ENCODE measurements at places on chromosomes 3 and 15.

DNA sequence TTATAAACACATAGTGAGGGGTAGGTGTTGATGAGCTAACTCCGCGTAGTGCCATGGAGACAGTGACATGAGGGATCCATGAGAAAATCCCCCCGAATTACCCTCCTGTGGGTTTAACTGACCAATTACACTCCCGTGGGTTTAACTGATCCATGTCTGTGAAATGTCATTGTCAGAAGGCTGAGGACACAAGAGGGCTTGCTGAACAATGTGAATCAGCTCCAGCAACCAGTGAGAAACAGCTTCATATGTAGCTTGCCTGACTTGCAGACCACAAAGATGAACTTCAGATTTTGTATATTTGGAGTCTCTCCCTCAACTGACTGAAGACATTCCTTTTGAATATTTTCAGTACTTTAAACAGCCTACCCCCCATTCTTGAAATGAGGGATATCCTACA is 144.9 kb downstream of the FBN1 start:
- DNase-seq: no peak

DNA sequence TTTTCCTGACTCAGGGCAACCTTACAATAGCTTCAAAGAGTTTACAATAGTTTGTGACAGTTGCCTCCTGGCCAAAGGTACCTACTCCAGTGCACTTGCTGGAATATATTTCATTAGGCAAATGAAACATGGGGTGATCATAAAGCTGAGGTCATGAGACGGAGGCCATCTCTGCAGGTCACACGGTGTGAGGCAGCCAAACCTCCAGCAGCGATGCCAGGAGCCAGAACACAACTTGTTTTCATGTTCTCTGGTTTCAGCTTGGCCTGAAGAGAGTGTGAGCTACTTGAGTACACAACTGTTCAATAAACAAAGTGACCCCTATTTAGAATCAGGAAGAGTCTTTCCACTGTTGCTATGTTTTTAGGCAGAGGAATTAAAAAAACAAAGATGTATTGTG is 42.7 kb upstream of the PYGO1 start:
- DNase-seq: no peak

DNA sequence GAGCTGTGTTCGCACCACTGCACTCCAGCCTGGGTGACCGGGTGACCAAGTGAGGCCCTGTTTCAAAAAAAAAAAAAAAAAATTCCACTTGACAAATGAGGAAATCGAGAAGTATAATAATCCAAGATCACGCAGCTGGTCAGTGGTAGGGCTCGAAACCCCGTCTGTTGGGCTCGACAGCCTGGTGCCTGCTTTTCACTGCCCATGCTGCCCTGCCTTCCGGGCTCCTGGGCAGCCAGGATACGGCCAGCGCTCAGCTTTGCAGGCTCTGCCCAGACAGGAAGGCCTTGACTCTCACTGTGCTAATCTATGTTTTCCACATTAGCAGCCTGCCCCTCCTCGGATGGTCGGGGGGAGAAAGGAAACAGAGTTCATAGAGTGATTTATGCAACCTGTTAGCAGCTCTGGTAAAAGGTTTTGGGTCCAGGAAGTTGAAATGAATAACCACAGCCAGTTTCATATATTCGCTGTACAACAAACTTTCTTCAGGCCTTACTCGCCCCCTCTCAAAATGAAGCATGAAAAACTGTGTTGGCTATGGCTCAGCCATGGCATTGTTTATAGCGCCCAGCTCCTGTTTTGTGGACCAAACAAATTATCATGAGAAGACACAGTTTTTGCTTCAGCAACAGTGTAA is 108.8 kb downstream of the XXYLT1 start:
- DNase-seq: no peak

DNA sequence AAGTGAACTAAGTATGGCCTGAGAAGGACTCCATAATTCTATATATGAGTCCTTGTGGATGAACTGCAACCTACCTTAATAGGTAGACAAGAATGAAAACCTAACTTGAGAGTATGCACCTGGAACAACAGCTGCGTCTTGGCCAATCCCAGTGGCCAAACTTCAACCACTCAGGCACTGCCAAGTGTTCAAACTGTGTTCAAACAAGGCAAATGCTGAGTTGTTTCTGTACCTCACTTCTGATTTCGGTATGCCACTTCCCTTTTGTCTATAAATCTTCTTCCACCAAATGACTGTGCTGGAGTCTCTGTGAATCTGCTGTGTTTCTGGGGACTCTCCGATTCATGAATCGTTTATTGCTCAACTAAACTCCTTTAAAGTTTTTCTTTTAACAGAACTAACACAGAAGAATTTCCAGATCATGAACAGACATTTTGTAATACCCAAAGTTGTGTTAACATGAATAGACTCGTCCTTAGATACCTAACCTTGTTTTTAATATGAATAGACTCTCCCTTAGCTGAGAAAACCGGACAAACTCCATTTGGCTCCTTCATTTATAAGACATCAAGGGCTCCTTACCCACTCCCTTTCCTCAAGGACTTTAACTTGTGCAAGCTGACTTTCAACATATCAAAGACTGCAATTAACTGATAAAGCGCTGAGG is 4.1 kb downstream of the ZNF717 start:
- DNase-seq: no peak

- no peak for DNase-seq
These were observed 347.9 kb upstream of the ATP10A start for GRCh38 chr15:26210980-26211379.

- no peak for DNase-seq
These were observed 87.4 kb upstream of the MEX3B start for GRCh38 chr15:82133251-82133650.

DNA sequence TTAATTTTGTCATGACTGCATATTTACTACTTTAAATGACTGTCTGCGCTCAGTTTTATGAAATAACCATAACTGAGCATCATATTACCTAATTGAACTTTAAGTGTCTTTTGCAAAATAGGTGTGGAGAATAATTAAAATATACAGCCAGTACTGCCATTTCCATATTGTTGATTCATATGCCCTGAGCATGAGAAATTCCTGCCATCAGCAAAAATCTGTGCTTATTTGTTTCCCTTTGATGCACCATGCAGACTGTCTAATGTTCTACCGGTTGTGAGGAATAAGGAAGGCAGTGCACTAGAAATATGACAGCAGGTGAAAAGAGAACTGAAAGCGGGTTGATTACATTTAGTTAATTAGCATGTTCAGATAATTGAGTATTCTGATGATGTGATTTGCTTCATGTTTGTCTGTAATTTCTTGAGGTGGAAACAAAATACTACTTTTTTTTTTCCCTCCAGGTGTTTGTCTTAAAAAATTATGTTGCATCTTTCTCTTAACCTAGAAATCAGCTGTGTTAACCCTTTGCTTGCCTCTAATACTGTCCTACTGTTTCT is 229.4 kb upstream of the AZI2 start:
- no peak for DNase-seq

- DNase-seq: no peak
These were observed 59.7 kb upstream of the ROPN1 start for GRCh38 chr3:124051636-124052035.

- no peak for DNase-seq
These were observed 130.3 kb upstream of the ZPLD1 start for GRCh38 chr3:102304550-102304949.

GRCh38 chr3:129783470-129783869 is 110.0 kb downstream of the TMCC1 start:
- DNase-seq: no peak

DNA sequence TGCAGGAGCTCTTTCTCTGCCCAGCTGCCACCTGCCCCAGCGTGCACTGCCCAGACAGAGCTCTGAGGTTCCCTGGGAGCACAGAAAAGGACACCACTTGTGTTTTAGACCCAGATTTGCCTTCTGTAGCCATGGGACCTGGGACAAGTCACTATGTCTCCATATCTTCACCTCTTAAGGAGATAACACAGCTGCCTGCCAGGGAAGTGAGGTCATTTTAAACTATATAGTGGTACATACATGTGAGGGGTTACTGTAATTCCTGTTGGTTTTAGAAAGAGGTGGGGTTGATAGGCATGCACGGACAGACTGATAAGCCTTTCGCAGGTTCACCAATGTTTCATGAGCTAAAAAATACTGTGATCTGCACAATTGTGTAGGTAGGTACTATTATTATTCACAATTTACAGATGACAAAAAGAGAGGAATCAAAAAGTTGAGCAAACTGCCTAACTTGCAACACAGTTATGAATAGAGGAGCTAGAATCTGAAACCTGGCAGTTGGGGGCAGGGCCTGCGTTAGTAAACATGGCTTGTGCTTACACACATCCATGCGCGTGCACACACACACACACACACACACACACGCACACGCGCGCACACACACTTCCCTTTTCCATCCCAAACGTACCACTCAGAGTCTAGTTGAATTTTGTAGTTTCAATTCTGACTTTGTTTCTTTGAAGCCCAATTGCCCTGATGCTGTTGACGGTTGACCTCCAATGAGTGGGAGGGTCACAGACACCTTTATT is 193.6 kb downstream of the FAM43A start:
- DNase-seq: no peak

DNA sequence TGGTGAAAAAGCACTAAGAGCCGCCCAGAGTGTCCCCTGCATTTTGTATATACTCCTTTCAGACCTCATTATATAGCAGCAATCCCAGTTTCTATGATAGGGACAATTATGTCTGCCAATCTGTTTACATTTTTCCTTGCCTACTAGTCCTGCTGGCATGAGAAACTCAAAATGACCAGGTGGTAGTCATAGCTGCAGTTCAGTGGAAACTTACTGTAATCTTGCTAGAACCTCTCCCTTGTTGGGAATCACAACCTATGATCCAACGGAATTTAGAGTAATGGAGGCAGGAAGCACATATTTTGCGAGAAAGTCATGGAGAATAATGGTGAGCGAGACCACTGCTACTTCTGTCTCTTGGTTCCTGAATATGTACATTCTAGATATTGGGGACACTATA is 28.6 kb upstream of the MINAR1 start:
- DNase-seq: no peak

DNA sequence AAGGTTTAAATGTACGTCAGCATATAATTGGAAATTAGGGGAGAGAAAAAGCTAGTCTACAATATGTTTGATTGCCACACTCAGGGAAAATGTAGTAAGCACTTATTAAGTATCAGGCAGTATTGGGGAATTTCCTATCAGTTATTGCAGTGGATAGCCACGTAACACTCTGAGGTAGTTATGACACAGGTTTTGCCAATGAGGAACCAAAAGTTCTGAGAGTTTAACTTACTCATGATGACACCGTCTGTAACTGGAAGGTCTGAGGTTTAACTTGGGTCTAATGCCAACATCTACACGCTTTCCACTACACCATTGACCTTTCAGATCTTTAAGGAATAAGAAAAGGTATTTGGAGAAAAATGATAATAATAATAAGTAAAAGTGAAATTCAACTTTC is 89.5 kb downstream of the ZMAT3 start:
- DNase-seq: no peak

DNA sequence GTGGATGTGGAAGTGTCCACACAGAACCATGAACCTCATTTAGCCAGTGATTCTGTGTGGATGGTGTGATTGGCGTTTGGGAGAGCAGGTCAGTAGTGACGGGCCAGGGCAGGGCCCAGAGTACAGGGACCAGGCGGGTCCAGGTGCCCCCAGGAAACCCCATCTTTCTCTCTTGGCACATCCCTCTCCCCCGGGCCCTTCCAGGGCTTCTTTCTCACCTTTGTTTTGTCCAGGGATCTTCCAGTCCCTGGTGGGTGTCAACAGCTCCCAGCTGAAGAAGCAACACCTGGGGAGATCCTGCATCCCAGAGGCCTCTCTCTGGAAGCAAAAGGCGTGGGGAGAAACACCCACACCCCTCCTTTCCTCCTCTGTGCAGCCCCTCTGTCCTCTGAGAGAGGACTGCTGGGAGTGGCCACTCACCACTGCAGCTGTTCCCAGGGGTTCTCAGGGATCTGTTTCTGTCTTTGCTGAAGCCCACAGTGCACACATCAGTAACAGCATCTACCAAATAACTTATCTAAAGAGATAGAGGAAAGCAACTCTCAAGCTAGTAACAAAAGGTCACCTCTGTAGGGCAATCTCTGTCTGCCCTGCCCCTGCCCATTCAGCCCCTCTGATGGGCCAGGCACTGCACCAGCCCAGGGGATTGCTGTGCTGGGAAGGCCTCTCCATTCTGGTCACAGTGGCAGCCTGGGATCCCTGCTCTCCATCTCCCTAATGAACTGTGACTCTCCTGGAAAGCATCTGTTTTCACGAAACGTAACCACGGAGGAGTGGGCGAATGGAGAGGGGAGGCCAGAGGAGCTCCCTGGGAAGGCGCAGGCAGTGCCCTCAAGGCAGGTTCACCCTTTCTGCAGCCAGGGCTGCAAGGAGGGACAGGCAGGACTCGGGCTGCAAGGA is 98.3 kb upstream of the ALDH1A3 start:
- no peak for DNase-seq

- no peak for DNase-seq
These were observed 130.1 kb downstream of the RTP4 start for GRCh38 chr3:187498211-187498724.

DNA sequence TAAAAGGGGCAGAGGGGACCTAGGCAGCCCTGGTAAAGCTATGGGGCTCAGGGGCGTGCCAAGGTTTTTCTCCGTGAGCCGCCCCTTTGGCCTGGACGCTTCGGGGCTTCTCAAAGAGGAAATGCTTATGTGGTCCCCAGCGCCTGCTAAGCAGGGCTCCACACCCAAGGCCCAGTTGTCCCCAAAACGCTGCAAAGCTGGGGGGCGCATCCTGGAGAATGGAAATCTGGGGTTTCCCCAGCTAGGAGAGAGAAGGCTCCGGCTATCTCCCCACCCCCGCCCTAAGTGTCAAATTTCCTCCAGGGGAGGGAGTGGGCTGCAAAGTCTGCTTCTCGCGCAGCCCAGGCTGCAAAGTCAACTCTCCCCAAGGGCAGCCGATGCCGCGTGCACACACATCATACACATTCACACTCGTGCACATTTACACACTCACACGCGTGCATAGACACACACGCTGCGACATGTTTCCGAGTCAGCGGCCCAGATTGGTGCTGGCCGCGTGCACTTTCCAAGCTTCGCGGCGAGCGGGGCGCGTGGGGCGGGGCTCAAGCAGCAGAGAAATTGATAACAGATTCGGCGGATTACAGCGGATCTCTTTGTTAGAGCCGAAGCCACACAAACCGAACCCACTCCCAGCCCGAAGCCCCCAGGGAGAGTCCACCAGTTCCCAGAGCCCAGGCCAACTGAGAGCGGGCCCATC is 4.5 kb downstream of the WNT5A start:
- DNase-seq: no peak

DNA sequence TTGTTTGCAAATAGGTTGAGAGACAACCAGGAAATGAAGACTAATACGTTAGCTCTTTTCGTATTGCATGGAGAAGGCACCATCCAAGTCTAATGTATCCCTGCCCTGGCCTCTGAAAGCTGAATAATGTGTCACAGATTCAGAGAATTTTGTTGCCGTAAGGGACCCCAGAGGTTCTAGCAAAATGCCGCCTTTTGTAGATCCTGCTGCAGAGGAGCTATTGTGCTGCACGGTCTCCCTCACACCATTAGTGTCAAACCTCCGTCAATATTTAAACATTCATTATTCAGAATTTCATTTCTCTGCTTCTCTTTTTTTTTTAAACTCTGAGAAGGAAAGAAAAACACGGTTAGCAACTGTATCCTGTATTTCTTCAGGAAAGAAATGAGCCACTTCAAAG is 238.7 kb downstream of the EPHB1 start:
- no peak for DNase-seq

- DNase-seq: no peak
These were observed 212.7 kb downstream of the SHQ1 start for GRCh38 chr3:72635551-72635950.

- DNase-seq: no peak
These were observed 33.9 kb downstream of the ADPGK start for GRCh38 chr15:72749700-72750099.
